ENCODE measurements at places on chromosomes 16 and 17.

- peak; percentile 66 for DNase-seq
These were observed 20.8 kb upstream of the ZNF423 start for GRCh38 chr16:49876716-49877129.

GRCh38 chr17:35185849-35186248, 8.3 kb downstream of the SLC35G3 start:
- DNase-seq, result no peak

DNA sequence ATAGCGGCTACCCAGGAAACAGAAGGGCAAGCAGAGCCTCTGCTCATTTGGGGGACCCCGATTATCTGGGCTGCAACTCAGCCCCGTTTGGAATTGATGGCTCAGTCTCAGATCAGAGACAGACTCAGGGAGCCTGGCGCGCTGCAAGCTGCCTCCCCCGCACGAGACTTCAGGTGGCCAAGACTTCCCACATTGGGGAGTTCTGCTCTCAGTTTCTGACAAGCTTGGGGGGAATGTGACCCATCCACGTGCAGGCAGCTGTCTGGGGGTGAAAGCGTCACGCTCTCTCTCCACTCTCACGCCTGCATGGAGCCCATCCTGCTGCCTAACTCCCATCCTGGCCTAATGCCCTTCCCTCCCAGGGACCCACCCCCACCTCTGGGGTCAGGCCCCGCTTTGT, 157.6 kb upstream of the GSE1 start:
- DNase-seq, result no peak

DNA sequence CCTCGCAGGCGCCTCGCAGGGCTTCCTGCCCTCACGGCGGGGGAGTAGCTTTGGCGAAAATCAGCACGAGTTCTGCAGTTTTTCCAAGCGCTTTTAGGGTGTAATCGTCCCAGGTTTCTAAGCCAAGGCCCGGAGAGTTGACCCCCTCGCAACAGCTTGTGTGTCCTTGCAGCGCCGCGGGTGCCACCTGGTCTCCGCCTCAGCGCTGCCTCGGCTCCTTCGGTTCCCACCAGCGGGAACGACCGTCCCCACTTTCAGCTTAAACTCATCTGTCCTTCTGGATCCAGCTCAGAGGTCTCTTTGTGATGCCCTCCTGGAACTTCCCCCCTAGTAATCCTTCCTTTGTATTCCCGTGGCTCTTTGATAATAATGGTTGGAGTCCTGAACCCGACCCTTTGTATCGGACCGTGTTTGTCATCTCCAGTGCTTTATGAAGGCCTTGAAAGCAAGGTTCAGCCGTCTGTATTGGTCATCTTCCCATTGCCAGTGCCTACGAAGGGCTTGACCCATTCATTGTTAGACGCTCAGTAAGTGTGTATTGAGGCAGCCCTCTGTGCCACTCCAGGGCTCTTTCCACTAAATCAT, 858 bp upstream of the SMARCE1 start:
- DNase-seq, result no peak

DNA sequence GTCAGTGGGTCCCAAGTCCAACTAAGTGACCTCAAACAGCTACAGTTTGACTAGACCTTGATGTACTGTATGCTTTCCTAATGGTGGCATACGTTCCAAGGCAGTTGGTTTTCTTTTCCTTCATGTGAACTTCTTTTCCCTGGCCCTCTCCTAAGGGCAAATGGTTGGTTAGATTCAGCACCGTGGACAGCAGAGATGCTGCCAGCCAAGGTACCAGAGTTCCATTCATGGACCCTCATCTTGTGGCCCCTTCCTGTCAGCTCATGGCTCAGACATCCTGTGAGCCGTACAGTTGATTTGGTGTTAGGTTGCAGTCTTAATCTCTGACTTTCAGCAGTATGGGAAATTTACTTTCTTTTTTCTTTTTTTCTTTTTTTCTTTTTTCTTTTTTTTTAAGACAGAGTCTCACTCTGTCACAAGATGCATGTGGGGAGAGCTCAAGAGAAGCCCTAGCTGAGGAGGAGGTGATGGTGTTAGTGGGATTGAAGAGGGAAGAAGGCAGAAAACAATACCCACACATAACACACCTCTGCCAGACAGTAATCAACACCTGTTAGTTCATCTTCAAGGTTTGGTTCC, 122.4 kb downstream of the USP31 start:
- peak; percentile 45 for DNase-seq

DNA sequence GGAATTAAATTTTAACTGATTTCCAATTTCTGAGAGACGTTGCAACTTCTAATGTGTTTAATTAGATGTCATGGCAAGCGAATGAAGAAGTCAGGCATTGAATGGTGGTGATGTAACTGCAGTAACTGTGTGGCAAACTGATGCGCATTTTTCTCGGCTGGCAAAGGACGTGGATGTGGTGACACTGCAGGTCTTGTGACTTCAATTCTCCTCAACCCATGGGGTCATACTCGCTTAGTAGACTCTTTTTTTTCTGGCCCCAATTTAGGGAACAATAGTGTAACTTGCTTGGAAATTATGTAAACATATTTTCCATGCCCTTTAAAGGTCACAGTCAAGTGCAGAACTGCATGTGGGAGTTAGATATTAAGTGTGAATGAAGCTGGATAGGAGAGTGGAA, 1.9 kb upstream of the FAM20A start:
- no peak for DNase-seq

GRCh38 chr16:22670551-22671041, 143.4 kb upstream of the HS3ST2 start:
- DNase-seq, result peak; percentile 52

DNA sequence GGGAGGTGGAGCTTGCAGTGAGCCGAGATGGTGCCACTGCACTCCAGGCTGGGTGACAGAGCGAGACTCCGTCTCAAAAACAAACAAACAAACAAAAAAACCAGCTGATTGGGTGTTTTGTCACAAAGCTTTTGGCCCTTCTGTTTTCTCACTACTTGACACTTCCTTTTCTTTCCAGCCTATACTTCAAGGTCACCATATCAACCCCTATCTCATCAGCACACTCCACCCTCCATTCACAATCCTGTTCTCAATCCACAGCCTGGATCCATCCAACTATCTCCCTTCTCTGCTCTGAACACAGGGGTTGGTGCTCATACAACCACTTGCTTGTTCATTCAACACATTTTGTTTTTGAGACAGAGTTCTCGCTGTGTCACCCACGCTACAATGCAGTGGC, 6.6 kb upstream of the MED11 start:
- no peak for DNase-seq
